ENCODE measurements at places on chromosomes 2 and 18. TPM values are rescaled to one million over a fixed set of nuclear protein-coding genes. Genes with fewer than 3 reads are reported as not detected.
A peak's percentile ranks its signal among the peaks of the same experiment; 100 is the strongest.

- DNase-seq = no peak
Observed at GRCh38 chr2:138485019-138485418, 16.6 kb upstream of the SPOPL start.

The IGFBP5 gene
- 207 TPM for total RNA-seq

DNA sequence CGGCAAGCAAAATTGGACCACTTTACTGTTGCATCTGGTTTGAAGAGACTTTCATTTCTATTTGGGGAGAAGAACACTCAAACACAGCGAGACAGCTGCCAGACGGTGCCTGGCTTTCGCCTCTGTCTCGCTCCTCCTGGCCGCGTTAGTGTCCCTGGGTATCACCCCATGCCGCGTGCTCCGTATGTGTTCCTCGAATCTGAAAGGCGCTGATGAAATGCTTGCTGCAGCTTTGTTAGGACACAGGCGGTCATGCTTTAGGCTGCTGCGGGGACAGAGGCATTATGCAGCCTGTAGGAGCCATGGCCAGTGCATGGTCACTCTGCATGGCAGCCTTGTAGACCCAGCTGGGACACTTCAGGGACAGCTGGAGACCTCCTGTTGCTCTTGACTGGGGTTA lies 53.9 kb downstream of the LDLRAD4 start:
- DNase-seq = peak; percentile 64

GRCh38 chr18:58069099-58069498 lies 25.1 kb downstream of the NEDD4L start:
- no peak for DNase-seq

- DNase-seq = no peak
Observed at GRCh38 chr2:84534225-84534624, 17.9 kb downstream of the DNAH6 start.

GRCh38 chr2:168910330-168910729 lies 9.2 kb downstream of the G6PC2 start:
- DNase-seq = no peak

The COLEC12 gene
- total RNA-seq = 14.2 TPM

DNA sequence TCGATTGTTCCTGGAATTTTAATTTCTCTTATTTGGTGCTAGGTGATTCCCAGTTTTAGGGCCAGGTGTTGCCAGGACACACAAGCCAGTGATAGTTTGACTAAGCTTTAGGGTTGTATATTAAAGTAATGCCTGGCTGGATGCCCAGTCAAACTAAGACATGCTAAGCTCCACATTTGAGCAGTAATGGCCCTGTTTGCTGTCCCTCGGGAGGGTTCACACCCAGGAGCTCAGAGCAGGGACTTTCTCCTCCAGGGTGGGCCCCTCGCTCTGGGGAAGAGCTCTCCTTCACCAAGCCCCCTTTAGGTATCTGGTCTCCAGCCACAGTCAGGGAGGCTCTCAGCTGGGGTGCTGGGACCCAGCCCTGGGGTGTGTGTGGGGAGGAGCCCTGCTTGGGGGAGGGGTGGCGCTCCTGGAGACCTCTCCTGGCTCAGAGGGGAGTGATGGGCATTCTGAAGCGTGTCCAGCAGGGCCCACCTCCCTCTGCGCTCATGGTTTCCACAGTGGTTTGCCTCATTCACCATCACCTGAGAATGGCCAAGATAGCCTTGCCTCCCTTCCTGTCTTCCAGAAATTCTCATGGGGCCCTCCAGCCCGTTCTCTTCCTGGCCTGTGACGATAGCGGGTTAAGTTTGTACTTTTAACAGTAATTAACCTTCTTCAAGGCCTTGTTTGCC lies 31.7 kb downstream of the INPP4A start:
- no peak for DNase-seq

GRCh38 chr18:10153924-10154752 lies 240.3 kb downstream of the VAPA start:
- DNase-seq = no peak

GRCh38 chr2:182816866-182817265 lies 49.6 kb downstream of the FRZB start:
- DNase-seq = no peak

DNA sequence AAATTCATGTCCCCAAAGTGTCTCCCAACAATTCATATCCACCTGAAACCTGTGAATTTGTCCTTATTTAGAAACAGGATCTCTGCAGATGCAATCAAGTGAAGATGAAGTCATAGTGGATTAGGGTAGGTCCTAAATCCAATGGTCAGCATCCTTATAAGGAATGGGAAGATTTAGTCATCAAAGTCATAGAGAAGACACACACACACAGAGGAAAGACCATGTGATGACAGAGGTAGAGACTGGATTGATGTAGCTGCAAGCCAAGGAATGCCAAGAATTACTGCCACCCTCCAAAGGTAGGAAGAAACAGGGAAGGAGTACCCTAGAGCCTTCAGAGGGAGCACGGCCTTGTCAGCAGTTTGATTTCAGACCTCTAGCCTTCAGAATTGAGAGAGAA lies 17.7 kb downstream of the ADD2 start:
- DNase-seq = no peak

The DPYSL5 gene
- total RNA-seq = not detected

The VWC2L gene
- not detected for total RNA-seq

GRCh38 chr2:60977562-60977895 lies 40.0 kb upstream of the PEX13 start:
- no peak for DNase-seq

- DNase-seq = no peak
Observed at GRCh38 chr18:11741505-11742145, 52.6 kb downstream of the GNAL start.

The SERPINE2 gene
- total RNA-seq = 52.8 TPM

GRCh38 chr2:136322428-136322827 lies 204.5 kb upstream of the CXCR4 start:
- no peak for DNase-seq

GRCh38 chr2:61658841-61659780 lies 121.0 kb upstream of the XPO1 start:
- DNase-seq = no peak

DNA sequence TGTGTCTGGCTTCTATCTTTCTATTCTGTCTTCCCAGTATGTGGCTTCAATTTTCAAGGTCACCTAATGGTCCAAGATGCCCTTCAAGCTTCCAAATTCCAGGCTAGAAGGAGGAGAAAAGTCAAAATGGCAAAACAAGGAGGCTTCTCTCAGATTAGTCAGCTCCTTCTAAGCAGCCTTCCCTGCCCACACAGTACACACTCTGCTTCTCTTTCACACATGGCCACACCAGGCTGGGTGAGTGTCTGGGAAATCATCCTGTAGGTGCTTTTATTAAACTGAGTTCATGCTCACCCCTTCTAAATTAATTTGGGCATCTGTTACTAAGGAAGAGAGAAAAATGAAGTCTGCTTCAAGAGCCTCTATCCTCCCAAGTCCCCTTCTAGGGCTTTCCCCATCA lies 277.2 kb upstream of the MGAT5 start:
- DNase-seq = no peak

DNA sequence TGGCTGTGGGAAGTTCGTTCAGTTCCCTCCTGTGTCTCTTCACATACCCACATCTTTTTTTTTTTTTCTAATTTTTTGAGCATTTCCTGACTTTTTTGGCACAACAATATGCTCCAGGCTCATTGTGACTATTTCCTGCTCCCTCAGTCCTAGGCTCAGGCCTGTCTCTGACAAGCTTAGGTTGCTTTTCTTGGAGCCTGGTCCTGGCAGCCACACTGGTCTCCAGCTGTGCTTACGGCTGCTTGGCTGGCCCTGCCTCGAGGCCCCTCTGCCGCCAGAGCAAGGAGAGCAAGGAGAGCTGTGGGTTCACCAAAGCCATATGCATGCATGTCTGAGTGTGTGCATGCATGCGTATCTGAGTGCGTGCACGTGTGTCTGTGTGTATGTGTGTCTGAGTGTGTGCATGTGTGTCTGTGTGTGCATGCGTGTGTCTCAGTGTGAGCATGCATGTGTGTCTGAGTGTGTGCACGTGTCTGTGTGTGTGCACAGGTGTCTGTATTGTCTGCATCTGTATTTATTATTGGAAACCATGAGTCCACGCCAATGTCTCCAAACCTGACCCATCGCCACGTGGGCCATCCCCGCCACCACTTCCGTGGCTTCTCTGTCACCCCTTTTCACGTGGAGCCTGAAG lies 766.1 kb upstream of the SALL3 start:
- peak; percentile 57 for DNase-seq

The MC2R gene
- total RNA-seq = not detected

GRCh38 chr2:48600204-48600813 lies 17.3 kb upstream of the GTF2A1L start:
- DNase-seq = no peak

The CWC22 gene
- total RNA-seq = 13.7 TPM

DNA sequence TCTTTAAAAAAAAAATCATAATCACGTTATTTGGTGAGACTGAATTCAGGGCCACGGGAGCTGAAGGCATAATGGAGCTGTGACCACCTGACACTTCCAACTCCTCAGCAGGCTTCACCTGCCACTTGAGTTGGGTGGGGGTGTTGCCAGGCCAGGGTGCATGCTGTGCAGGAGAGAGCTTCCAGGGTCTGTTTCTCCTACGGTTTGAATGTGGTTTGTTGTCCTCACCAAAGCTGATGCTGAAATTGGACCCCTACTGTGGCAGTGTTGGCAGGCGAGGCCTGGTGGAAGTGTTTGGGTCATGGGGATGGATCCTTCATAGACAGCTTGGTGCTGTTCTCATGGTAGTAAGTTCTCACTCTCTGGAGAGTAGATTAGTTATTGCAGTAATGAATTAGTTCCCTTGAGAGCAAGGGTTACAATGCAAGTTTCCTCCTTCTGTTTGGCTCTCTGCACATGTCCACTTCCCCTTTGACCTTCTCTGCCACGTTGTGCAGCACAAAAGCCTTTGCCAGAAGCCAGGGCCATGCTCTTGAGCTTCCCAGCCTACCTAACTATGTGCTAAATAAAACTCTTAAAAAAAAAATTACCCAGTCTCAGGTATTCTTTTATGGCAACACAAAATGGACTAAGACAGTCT lies 38.3 kb upstream of the ANKRD44 start:
- no peak for DNase-seq

- no peak for DNase-seq
Observed at GRCh38 chr2:204473224-204473623, 72.1 kb upstream of the PARD3B start.

GRCh38 chr18:45060102-45060501 lies 379.4 kb downstream of the SETBP1 start:
- DNase-seq = no peak

The INHBB gene
- 3.7 TPM for total RNA-seq
